Choroid plexus epithelial cell (primary cell): ENCODE measurements at places on chromosomes 7 and 10.
A peak's percentile ranks its signal among the peaks of the same experiment; 100 is the strongest.

DNA sequence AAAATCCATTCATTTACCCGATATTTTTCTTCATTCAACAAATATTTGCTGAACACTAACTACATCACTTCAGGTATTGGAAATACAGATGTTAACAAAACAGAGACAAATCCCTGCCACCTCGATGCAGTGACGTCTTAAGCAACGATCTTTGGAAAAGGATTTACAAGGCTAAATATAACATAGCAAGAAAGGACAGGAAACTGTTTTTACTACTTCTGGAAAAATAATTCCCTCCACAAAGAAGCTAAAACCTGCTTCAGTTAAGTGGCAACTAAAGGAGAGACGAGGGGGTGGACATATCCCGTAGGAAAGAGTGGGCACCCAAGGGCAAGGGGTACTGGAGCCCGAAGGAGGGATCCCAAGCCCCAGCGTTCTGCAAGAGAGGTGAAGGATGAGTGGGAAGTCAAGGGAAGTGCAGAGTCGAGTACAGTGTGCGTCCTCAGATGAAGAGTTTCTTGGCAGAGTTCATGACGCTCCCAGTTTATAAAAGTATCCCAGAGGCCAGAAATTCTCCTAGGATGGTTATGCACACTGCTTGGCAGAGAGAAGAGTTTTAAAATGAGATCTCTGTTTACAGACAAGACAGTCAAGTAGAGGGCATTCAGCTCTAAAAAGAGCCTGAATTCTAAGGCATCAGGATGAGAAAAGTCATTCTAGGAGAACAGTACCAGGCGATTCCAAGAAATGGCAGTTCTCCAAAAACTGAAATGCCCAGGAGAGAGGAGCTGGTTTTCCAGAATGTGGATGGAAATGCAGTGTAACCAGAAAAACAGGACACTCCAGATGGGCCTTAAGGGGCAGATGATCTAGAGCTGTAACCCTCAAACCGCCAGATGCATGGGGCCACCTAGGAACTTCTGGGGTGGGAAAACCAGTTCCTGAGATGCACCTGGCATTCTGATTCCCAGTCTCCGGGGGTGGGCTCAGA is 97.3 kb downstream of the GRB10 start:
- DNase-seq: no peak

GRCh38 chr7:124552217-124552616 is 213.4 kb downstream of the GPR37 start:
- peak; percentile 2 for DNase-seq

GRCh38 chr10:87818505-87819288 is 671 bp upstream of the ATAD1 start:
- peak; percentile 47 for DNase-seq

GRCh38 chr10:3068968-3069737 is 1.8 kb downstream of the PFKP start:
- DNase-seq: no peak

DNA sequence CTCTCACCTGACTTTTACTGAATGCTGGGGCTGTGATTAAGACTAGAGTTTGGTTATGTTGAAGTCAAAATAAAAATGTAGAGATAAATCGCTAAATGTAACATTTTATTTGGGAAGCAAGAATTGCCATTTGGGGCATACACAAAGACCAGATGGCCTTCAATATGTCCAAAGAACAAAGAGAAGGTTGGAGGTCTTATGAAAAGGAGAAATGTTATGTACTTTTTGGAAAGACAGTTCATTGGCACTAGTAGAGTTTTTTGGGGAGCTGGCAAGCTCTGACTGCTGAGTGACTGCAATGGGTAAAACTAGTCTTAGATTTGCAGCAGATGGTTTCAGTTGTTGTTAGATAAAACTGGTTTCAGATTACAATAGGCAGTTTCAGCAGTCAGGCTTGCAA is 35.6 kb upstream of the GALNT17 start:
- DNase-seq: no peak

GRCh38 chr7:22397981-22398380 is 41.0 kb upstream of the RAPGEF5 start:
- DNase-seq: no peak

DNA sequence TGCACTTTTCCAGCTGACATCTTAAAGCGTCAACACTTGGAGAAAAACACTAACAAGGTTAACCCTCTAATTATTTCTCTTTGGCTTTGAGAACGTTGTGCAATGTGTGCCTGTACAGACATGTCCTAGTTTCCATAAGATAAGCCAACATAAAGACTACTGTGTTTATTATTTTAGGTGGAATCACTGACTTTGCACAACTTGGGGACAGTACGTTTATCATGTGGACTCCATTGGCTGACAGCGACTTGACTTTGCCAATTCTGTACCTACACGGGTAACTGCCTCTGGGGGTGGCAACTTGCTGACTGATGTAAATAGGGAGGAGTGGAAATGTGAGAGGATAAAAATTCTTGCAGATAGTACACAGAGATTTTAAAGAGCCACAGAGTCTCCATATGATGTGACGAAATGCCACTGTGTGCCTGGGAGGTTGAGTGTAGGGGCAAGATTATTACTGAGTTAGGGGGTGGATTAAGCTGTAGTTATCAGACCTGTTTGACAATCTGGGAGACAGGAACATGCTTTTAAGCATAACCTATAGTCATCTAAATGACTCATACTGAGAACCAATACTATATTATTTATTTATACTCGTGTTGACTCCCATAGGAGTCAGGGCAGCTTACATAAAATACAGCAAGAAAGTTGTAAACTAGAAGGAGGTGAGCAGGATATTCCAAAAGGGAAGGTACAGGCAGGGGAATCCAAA is 21.0 kb downstream of the SLC13A4 start:
- no peak for DNase-seq

GRCh38 chr7:107966711-107967110 is 36.2 kb downstream of the LAMB1 start:
- DNase-seq: peak; percentile 90

DNA sequence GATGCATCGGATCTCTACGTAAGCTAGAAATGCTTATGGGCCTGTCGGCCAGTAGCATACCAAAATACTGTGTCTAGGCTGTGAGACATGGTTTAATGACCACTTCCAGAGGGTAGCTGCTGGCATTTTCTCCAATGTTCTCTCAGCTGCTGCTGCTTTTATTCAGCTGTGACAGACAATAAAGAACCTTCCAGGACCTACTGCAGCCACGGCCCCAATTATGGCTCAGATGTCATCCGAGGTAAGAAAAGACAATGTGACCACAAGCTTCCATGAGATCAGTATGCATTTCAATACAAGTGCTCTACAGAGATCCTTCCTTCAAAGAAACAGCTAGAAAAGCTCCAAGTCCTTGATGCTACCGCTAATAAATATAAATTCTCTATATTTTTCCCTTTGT is 256.2 kb downstream of the SDHAF3 start:
- DNase-seq: no peak

DNA sequence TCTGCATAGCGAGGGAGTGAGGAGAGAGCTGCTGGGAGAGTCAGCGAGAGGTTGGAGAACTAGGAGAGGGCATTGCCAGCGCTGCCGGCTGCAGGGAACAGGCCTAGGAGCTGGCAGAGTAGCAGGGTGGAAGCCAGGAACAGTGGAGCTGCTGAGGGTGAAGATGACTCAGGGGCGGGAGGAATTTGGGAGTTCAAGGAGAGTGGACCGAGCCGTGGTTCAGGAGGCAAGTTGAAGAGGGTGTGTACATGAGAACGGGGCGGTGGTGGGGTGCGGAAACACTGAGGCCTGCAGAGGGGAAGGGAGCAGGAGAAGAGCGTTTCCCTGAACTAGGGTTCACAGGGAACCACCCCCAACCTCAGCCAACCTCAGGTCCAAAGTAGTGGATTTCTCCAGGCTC is 31.5 kb downstream of the HIF1AN start:
- no peak for DNase-seq

DNA sequence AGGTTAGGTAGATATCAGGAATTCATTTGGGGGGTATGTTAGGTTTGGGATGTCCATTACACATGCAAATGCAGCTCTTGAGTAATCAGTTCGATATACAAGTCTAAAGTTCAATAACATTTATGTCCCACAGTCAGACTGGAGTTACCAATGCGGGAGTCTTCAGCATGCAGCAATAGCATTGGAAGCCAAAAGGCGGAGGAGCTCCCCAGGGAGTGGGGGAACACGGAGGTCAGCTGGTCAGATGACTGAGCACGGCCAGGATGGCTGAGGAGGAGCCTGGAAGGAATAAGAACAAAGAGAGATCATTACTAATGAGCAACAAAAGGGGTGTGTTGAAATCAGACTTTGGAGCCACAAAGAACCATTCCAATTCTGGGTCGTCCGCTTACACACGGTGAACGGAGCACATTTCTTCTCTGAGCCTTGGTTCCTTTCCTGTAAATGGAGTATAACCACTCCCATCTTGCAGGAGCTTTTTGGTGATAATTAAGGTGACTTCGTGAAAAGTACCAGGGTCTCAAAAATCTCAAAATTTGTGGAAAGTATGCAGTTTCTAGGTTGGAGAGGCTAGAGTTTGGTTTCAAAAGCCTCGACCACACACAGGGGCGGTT is 478 bp upstream of the ZNF22 start:
- peak; percentile 97 for DNase-seq

- DNase-seq: no peak
Observed at GRCh38 chr7:43295429-43295828, 183.0 kb downstream of the HECW1 start.

GRCh38 chr10:83229991-83230390 is 909.3 kb upstream of the GHITM start:
- no peak for DNase-seq

GRCh38 chr7:72234086-72234485 is 178.1 kb downstream of the CALN1 start:
- no peak for DNase-seq

DNA sequence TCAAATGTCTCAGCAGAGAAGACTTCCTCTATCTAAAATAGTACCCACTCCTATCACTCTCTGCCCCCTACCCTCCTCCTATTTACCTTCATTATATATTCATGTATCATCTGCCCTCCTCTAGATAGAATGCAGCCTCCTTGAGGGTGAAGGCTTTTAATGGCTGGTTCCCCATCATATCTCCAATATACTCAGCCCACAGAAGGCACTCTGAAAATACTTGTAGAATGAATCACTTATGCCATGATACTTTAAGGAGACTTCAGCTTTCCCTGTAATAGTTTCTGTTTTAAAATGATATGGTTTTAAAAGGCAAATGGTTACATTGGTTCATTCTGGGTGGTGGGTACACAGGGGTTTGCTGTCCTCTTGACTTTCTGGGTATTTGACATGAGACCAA is 25.3 kb downstream of the GFRA1 start:
- DNase-seq: peak; percentile 3

DNA sequence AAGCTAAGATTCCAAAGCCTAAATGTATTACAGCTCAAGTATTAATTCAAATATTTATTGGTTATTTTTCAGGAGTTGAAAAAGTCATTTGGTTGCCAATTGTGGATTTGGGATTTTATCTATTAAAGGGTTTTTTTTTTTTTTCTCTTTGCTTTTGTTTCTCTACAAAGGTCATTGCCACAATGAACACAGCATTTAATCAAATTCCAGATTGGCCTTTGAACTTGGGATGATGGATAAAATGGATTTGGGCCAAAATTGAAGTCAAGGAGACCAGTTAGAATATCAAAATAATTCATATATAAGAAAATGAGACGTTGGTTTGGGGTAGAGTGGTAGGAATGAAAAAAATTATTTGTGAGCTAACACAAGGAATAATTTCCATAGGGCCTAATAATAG is 9.6 kb downstream of the LIPN start:
- DNase-seq: no peak

- DNase-seq: no peak
Observed at GRCh38 chr7:20504060-20504459, 111.4 kb upstream of the ABCB5 start.

GRCh38 chr7:2460188-2460587 is 16.0 kb downstream of the GRIFIN start:
- no peak for DNase-seq

DNA sequence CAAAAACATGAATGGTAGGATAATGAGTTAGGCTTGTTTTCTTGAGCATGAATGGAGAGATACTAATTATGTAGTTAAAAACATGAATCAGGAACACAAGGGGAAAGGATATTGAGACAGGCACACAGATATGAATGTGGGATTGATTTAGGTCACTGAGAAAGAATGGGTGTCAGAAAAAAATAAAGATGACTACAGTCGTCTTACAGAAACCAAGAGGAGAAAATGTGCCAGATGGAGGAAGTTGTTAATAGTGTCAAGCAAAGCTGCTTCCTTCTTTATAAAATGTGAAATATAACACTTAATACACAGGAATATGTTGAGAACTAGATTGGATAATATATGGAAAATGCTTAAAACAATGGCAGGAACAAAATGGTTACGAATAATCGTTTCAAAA is 173.3 kb upstream of the BET1 start:
- no peak for DNase-seq

DNA sequence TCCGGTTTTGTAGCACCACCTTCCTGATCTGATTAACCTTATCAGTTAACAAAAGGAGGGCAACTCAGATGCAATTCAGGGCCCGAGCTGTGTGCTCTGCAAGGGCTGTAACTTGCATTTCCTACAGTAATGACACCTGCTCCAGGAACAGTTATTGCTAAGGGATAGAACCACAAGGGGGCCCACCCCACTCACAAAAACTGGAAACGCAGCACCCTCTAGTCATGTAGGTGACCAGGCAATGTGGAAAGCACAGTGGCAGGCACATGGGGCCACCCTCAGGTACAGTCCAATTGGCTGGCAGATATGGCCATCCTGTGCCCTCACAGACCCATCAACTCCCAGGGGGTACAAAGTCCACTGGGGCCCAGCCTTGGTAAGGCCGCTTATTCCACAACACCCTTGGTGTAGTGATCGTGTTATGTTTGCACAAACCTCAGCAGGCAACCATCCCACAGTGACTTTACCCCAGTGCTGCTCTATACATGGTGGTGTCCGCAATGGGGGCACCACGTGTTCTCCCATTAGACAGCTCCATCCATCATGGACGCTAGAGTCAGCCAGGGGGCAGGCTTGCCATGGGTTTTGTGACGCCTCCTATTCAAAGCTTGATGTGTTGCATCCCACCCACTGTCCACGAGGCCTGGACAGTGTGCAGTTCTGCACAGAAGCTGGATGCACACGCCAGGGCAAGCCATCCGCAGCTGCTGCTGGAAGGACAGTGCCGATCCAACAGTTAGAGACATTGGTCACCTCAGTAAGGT is 9.4 kb downstream of the RNF133 start:
- no peak for DNase-seq

DNA sequence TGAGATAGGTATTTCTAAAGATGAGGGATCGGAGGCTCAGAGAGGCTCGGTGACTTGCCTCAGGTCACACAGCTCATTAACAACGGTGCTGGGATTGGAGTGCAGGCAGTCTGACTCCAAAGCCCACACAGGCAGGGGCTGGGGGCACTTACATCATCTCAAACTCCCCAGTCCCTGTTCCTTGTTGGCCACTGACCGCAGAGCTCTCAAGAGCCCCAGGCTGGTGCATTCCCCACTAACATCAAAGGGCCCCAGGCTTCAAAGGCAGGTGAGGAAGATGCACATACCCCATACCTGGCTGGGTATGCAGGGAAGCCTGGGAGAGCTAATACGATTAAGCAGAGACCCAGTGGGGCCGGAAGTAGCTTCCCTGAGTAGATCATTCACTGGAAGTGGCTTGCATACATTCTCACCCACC is 13.7 kb upstream of the NODAL start:
- DNase-seq: no peak
